Tongue (tissue), 3 donors: ENCODE measurements at places on chromosomes 1 and 21. TPM values are rescaled to one million over a fixed set of nuclear protein-coding genes. Genes with fewer than 3 reads are reported as not detected.
A peak's percentile ranks its signal among the peaks of the same experiment; 100 is the strongest.

SPRR2B gene
- total RNA-seq: not detected

LCE1C gene
- not detected for total RNA-seq

CA6 gene
- 1.0 TPM for total RNA-seq

GJC2 gene
- 5.5 TPM for total RNA-seq

C1orf94 gene
- total RNA-seq: not detected

DCAF8 gene
- total RNA-seq: 113 TPM

LBR gene
- total RNA-seq: 42.7 TPM

ZMPSTE24 gene
- total RNA-seq: 51.1 TPM

AZIN2 gene
- total RNA-seq: 3.8 TPM

C1QB gene
- 18.5 TPM for total RNA-seq

F5 gene
- total RNA-seq: 0.62 TPM

C1orf53 gene
- total RNA-seq: not detected

HPDL gene
- 0.21 TPM for total RNA-seq

DNA sequence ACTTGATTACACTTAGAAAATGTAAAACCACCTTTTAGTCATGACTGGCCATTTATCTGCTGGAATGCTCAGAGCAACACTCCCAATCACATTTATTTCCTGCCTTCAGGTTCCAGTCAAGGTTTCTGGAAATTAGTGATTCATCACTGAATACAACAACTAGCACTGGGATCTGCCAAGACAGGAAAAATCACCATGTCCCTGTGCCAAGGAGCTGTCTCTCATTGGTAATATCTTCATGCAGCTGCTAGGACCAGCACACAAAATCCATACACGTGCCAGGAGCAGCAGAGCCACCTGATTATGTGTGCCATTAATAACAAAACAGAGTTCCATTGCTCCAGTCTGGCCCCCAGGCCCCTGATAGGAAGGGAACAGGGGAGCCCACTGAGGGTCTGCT, 194.6 kb downstream of the TNR start:
- peak; percentile 61 for DNase-seq

GRCh38 chr1:42822800-42823392, 5.7 kb upstream of the SVBP start:
- no peak for DNase-seq

DNA sequence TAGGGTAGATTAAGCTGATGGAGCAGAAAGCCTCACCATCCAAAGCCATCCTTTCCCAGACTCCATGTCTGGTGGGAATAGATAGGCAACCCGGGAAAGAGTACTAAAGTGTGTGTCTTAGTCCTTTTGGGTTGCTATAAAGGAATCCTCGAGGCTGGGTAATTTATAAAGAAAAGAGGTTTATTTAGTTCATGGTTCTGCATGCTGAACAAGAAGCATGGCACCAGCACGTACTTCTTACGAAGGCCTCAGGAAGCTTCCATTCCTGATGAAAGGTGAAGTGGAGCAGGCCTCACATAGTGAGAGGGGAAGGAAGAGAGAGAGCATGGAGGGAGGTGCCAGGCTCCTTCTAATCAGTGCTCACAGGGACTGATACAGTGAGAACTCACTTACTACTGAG, 6.2 kb upstream of the SLC37A1 start:
- no peak for DNase-seq

GRCh38 chr1:204972426-204972825, 70.6 kb upstream of the CNTN2 start:
- DNase-seq: no peak

- no peak for DNase-seq
Measured at GRCh38 chr1:170356585-170356984, 175.4 kb upstream of the GORAB start.

DNA sequence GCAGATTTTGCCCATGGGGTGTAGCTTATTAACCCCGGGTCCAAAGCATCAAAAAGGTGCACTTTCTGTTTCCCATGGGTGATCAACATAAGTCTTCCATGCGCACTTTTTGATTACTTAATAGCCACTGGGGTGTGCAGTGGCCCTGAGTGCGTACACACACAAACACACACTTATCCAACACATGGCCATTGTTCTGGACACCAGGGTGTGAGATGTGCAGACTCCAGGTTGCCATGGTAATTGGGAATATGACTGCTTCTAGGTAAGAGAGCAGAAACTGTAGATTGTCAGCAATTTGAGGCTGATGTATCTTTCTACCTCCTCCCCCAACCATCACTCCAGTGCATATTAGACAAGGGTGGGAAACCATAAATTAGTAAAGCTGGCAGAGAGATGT, 68.8 kb downstream of the MAB21L3 start:
- DNase-seq: no peak

DNA sequence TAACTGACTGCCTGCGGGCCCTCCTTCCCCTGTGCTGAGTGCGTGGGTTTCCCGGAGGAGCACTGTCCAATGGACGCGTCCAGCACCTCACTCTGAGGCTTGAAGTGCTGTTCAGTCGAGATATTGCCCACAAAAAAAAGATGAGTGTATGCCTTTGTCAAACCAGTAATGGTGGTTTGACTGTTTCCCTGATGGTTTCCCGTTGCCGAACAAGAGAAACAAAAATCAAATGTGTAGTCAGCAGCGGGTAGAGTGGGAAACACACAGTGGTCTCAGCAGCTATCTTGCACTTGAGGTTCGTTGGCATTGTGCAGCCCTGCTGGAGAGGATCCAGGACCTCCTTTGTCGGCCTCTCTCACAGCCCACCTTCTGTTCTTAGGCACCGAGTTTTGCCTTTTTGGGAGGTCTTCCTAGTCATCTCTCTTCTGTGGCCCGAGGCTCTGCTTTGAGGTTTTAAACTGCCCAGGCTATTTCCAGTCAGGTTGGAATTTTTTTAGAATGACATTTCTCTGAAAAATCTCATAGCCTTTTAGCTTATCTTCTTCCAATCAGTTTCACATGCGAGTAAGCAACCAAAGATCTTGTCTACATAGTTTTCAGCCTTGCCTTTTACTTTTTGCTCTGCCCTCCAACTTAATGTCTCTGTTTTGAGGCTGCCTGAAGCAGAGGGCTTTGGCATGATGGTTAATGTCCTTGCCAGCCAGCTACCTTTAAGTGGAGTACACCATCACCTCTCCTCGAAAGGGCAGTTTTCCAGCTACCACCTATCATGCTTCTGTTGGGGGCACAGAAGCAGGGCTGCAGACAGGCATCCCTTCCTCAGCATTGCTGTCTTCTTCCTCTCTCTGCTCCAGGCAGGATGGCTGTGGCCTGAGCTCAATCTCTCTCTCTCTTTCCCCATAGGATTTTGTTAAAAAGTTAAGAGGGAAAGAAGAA, 132.3 kb downstream of the URB2 start:
- no peak for DNase-seq

GRCh38 chr1:212514056-212514614, 81.4 kb downstream of the NENF start:
- DNase-seq: peak; percentile 77

- DNase-seq: no peak
Measured at GRCh38 chr21:14541841-14542490, 4.1 kb downstream of the SAMSN1 start.

GRCh38 chr1:224180783-224181452, 2.1 kb upstream of the DEGS1 start:
- DNase-seq: peak; percentile 25

- no peak for DNase-seq
Measured at GRCh38 chr21:46626975-46627501, 8.4 kb upstream of the PRMT2 start.

DNA sequence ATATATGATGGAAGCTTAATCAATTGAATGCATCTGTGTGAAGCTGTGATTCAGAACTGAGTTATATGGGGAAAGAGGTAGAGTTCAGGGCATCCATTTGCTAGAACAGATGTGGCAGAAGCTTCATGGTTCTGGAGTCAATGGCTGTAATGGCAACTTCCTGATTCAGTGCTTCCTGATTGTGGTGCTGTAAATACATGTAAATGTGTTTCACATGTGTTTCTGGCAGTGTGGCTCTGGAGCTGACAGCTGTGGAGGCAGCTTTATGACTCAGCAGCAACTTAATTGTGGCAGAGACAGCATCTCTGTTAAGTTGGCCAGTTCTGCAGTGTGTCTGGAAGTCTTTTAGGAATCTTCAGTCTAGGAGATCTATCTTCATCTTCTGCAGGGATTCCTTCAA, 226.6 kb upstream of the ZRANB2 start:
- peak; percentile 57 for DNase-seq

DNA sequence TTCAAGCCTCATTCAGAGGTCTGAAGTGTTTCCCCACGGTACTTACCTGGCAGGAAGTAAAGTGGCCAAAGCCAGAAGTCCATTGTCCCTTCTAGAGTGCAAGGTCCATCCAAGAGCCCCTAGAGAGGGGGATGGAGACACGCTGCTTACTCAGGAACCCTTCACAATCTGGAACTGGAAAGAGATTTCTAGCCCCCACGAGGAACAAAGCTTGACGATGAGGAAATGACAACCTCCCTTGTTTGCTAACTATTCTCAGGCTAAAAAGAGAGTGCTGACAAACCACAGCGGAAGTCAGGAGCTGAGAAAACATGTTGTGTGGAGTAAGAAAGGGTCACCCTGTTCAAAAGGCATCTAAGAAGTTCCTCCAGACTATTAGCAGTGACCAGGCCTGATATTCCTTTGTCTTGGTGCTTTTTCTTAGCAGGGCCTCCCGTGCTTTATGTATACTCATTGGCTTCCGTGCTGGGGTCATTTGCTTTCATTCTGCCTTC, at the start of gene FCMR:
TSS of gene FCMR (minus strand) at position 170 of the 494 bp plus-strand sequence. CDS start at position 83, 87 bp downstream.
- no peak for DNase-seq

DNA sequence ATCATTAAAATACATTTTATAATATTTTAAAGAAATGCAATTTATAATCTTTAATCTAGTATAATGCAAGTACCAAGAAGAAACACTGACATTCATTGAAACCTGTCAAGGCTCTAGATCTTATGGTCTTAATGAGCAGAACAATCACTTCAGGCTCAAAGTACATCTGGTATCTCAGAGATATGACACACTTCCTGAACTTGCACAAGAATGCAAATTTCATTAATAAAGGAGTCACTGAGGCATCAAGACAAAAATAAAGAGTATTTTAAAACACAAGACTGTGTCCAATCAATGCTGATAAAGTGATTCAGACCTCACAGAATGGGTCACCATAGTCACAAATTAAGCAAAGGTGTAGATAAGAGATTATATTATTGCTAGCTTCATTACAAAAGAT, 178.1 kb downstream of the AK5 start:
- no peak for DNase-seq

DNA sequence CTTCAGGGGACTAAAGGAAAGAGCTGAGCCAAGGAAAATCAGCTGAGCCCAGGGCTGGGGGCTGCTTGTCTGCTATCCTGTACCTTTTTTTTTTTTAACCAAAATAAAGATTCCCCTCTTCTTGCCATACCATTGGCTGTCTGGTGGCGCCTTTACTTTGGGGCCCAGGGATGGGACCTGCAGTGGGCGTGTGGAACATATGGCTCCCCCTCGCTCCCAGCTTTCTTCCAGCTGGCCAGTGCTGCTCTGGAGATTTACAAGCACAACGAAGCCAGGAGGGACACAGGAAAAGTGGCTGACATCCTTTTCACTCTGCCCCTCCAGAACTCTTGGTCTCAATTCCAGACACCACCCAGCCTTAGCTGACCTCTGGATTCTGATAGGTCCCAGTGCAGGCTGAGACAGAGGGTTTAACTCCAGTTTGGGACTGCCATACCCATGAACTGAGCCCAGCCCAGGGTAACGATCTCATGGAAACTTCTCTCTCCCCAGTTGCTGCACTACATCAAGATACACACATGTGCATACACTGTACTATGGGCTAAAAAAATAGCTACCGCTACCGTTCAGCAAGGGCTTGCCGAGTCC, 5.4 kb upstream of the SFN start:
- DNase-seq: no peak

DNA sequence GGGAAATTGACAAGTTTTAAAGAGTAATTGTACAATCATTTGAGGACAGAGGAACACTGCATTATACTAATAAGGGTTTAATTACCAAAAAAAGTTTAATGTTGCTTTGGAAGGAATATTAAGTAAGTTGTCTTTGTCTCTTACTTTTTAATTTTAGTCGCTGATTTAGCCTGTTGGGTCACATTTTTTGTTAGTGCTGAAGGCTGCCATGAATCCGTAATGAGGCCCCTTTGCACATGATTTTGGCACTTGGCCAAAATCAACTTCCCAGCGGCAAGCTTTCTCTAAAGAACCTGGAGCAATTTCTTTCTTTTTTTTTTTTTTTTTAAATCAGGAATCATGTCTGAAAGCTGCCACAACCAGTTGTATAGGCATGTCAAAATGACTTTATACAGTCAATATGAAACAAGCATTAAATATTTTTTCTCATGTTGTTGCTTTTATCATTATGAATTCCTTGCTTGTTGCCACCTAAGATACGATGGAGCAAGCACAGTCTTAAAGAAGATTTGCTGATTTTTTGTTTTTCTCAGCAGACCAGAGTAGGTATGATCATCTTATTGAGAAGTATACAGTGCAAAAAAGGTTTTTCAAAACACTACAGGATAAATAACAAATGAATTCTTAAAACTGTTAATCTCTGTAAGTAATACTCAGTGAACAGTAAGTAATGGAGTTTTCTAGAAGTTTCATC, 690.4 kb downstream of the USP25 start:
- peak; percentile 91 for DNase-seq

- no peak for DNase-seq
Measured at GRCh38 chr1:161095230-161095629, 2.9 kb upstream of the KLHDC9 start.

- no peak for DNase-seq
Measured at GRCh38 chr1:186780076-186780475, 48.7 kb upstream of the PLA2G4A start.

DNA sequence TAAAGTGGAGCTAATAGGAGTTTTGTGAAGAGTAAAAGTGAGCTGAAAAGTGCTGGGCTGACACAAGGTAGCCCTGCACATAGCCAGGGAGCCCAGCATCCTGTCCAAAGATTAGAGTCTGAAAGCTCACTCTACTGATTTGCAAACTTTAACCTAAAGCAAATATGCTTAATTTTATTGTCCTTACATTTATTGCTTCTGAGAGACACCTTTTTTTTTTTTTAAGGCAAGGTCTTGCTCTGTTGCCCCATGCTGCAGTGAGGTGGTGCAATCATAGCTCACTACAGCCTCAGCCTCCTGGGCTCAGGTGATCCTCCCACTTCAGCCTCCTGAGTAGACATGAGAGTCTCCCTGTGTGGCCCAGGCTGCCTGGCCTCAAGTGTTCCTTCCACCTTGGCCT, 16.5 kb downstream of the MGST3 start:
- DNase-seq: no peak

- DNase-seq: no peak
Measured at GRCh38 chr1:46220808-46221207, 17.7 kb downstream of the LURAP1 start.

DNA sequence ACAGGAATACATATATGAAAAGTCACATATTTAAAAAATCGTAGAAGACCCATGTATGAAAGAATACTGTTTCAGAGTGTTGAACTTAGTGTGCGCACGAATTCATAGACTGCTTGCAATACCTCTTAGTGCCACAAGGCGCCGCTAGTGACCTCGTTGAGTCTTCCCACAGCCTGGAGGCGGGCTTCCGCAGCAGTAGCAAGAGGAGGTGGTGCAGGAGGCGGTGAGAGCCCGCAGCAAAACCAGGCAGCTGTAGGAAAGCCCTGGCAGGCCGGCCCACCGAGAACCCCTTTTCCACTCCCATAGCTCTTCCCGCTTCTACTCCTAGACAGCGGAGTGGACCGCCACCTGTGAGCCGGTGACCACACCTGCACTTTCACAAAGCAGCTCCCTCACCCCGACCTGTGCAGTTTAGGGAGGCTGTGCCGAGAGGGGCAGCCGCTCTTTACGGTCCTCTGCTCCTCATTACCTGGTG, 23.5 kb downstream of the MTARC1 start:
- DNase-seq: peak; percentile 92
